Mammary microvascular endothelial cell (primary cell): ENCODE measurements at places on chromosomes 2 and 18. TPM values are rescaled to one million over a fixed set of nuclear protein-coding genes. Genes with fewer than 3 reads are reported as not detected.

The TCF23 gene
- not detected in 2 replicates for total RNA-seq

The CELF4 gene
- not detected in 2 replicates for total RNA-seq

The REG1B gene
- not detected in 2 replicates for total RNA-seq

The WNT6 gene
- not detected in 2 replicates for total RNA-seq

The RIT2 gene
- not detected in 2 replicates for total RNA-seq

The CDH19 gene
- total RNA-seq, result not detected in 2 replicates

The TMEM247 gene
- not detected in 2 replicates for total RNA-seq

The NTSR2 gene
- total RNA-seq, result not detected in 2 replicates

The RELCH gene
- 17.4 and 19.1 TPM in 2 replicates for total RNA-seq

The CIB4 gene
- not detected in 2 replicates for total RNA-seq

The ACKR3 gene
- total RNA-seq, result 0.93 and 2.4 TPM in 2 replicates

The GALNT3 gene
- 0.30 and 1.2 TPM in 2 replicates for total RNA-seq

The ECEL1 gene
- total RNA-seq, result not detected in 2 replicates

The LINC00305 gene
- not detected in 2 replicates for total RNA-seq

The GLI2 gene
- 0.07 and 0.39 TPM in 2 replicates for total RNA-seq

The DSG4 gene
- not detected in 2 replicates for total RNA-seq

The DNAJB2 gene
- 11.6 and 17.8 TPM in 2 replicates for total RNA-seq

The FRZB gene
- under 0.01 and 0.15 TPM in 2 replicates for total RNA-seq

The CNRIP1 gene
- total RNA-seq, result 69.2 and 78.7 TPM in 2 replicates

The CPO gene
- total RNA-seq, result not detected in 2 replicates

The ABCA12 gene
- total RNA-seq, result 0.05 TPM in 1 of 2 replicates, not detected in the other

The ACTG2 gene
- 0.25 TPM in 1 of 2 replicates, not detected in the other for total RNA-seq

The UNC50 gene
- total RNA-seq, result 31.5 and 35.6 TPM in 2 replicates

The ATP6V1C2 gene
- 0.13 TPM in 1 of 2 replicates, not detected in the other for total RNA-seq

The FARSB gene
- total RNA-seq, result 26.9 and 30.2 TPM in 2 replicates

The POTEJ gene
- total RNA-seq, result 0.07 TPM in 1 of 2 replicates, not detected in the other

The ANKRD30B gene
- not detected in 2 replicates for total RNA-seq

The IL1A gene
- 4.9 and 5.5 TPM in 2 replicates for total RNA-seq

The CRYGD gene
- not detected in 2 replicates for total RNA-seq

The SIX3 gene
- total RNA-seq, result not detected in 2 replicates

The ZNF2 gene
- total RNA-seq, result 1.5 and 1.8 TPM in 2 replicates

The CD8B gene
- total RNA-seq, result not detected in 2 replicates

The RTKN gene
- 3.2 and 5.6 TPM in 2 replicates for total RNA-seq

The LGALSL gene
- 2.0 and 2.1 TPM in 2 replicates for total RNA-seq

The DSG2 gene
- 1.3 and 3.1 TPM in 2 replicates for total RNA-seq

The PTH2R gene
- not detected in 2 replicates for total RNA-seq

The RPRM gene
- total RNA-seq, result not detected in 2 replicates

The PCARE gene
- not detected in 2 replicates for total RNA-seq

The ARHGAP25 gene
- 10.7 and 11.8 TPM in 2 replicates for total RNA-seq

The DPYSL5 gene
- total RNA-seq, result not detected in 2 replicates

The GAL3ST2 gene
- total RNA-seq, result not detected in 2 replicates

The TXNDC2 gene
- total RNA-seq, result not detected in 2 replicates

The IRS1 gene
- total RNA-seq, result 0.05 and 0.07 TPM in 2 replicates

The TMEM150A gene
- 13.0 and 13.6 TPM in 2 replicates for total RNA-seq

The MOCOS gene
- total RNA-seq, result 3.6 and 5.3 TPM in 2 replicates

The RAB1A gene
- total RNA-seq, result 87.1 and 90.4 TPM in 2 replicates
